ENCODE measurements at places on chromosomes 12 and 14. TPM values are rescaled to one million over a fixed set of nuclear protein-coding genes. Genes with fewer than 3 reads are reported as not detected.

Gene SIX1
- 2.7 TPM for polyA plus RNA-seq

Gene LIN7A
- polyA plus RNA-seq = 6.1 TPM

Gene DNAL1
- polyA plus RNA-seq = 5.7 TPM

Gene CCDC38
- 0.04 TPM for polyA plus RNA-seq

Gene TIGAR
- 4.2 TPM for polyA plus RNA-seq

Gene NEUROD4
- not detected for polyA plus RNA-seq

Gene SUPT16H
- 45.3 TPM for polyA plus RNA-seq

Gene SERPINA9
- not detected for polyA plus RNA-seq

Gene ACSS3
- polyA plus RNA-seq = 5.3 TPM

Gene CLEC12A
- polyA plus RNA-seq = 21.9 TPM

Gene COX8C
- not detected for polyA plus RNA-seq

Gene ABHD4
- 18.8 TPM for polyA plus RNA-seq

Gene HHIPL1
- polyA plus RNA-seq = 0.64 TPM

Gene TPPP2
- not detected for polyA plus RNA-seq

Gene OAS2
- polyA plus RNA-seq = 9.8 TPM

Gene TAS2R14
- polyA plus RNA-seq = 1.0 TPM

Gene SLC17A8
- polyA plus RNA-seq = 0.02 TPM

Gene TAS2R50
- not detected for polyA plus RNA-seq

Measured in lung (tissue), 17 donors.